ENCODE measurements at places on chromosomes 7 and 10.

- no peak for DNase-seq
Measured at GRCh38 chr7:29281782-29282541, 87.4 kb downstream of the CHN2 start.

DNA sequence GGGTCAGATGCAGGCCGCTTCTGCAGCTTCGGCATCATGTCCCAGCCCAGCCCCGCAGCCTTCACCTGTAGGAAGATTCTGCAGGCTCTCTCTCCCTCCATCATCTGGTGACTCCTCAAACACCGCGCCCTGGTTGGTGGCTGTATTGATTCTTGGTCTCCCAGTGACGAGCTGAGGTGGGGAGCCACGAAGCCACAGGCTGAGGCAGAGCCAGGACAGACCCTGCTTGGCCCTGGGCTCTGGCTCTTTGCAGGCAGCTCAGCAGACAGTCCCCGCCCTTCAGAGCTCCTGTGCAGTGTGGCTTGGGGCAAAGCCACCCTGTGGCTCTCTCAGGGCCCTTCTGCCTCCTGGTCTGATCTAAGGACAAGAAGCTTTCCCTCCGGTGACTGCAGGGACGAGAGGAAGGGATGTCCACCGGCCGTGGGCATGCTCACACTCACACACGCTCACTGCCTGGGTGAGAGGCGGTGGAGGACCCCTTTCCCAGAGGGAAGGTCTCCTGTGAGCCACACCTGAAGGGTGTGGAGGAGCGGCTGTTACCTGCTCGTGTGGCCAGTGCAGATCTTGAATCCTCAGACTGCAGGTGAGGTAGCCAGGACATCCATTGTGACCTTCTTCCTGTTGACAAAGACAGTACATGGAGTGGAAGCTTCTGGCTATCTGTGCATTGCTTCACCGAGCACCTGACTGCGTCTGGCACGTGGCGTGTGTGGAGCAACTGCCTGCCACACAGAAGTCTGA is 79.6 kb downstream of the INPP5A start:
- no peak for DNase-seq

- DNase-seq, result no peak
Measured at GRCh38 chr7:73436031-73436929, 2.7 kb downstream of the FZD9 start.

DNA sequence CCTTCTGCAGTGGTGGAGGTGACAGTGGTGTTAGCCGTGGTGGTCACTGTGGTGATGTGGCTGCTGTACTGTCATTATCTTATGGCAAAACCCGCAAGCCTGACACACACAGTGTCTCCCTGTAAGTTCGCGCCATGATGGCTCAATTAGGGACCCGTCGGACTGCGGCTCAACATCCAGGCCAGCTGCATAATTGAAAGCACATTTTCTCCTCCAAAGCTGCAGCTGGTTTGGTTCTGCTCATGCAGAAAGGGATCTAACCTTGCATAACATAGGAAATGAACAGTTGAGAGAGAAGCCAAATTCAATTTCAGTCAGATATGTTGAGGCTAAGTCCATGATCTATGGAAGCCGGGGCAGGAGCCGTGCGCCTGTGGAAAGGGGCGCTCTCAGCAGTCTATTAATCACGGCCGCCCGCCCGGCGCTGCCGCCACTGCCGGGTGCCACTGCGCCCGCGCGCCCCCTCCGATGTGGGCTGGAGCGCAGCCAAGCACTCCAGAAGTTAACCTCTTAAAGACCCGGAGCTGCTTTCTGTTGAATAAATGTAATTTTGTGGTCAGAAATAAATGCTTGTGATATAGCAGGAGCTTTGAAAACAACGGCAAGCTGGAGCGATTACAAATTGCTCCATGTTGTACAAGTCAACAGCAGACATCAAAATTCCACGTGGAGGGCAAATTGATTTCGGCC is 227.7 kb downstream of the CUX1 start:
- DNase-seq, result no peak

- no peak for DNase-seq
Measured at GRCh38 chr10:127880557-127880956, 12.2 kb downstream of the CLRN3 start.

DNA sequence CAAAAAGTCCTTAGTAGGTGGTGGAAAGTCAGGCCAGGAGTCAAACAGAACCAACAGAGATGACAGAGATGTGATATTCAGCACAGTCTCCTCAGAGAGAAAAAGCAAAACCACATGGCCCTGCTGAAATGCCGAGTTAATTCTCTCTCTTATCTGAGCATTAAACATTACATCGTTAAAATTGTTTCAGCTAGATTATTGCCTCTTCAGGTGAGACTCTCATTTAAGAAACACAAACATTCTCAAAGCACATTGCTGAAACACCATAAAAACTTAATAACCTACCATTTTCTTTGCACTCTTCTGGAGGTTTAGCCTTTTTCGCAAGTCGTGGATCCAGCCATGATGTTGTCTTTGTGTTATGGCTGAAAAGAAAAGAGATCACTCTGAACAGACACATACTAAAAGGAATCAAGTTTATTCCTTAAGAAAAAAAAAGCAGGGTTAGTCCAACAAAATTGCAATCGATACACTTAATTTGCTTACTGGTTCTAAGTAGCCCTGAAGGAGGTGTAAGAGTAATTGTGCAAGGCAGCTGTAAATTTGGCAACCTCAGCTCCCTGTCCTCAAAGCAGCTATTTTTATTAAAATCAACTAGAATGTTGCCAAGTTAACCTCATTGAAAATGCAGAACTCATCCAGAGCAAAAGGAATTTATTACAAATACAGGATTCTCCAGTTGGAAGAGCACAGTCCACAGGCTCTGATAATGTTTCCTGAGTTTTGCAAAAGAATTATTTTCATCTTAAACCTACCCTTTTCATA is 691.1 kb downstream of the PHTF2 start:
- DNase-seq, result no peak

GRCh38 chr7:2478399-2478785 is 2.2 kb upstream of the GRIFIN start:
- DNase-seq, result no peak

GRCh38 chr7:37698782-37699181 is 15.2 kb downstream of the GPR141 start:
- DNase-seq, result no peak

GRCh38 chr7:54663603-54664234 is 95.3 kb downstream of the SEC61G start:
- DNase-seq, result no peak

DNA sequence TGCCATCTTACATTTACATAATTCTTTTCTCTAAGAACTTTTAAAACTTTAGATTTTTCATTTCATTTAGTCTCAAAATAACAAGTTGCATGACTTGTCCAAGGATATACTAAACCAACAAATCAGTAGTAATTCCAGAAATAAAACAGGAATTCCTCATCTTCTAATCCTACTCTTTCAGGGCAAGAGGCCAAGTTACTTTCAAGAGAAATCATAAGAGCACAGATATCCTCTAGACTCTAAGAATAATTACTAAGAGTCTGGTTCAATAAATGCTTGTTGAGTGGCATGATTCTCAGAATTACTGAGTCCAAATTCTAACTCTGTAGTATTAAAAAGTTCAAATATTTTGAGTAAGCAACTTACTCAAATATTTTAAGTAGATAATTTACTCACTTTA is 12.9 kb downstream of the PDZD8 start:
- no peak for DNase-seq

GRCh38 chr10:100896876-100897461 is 15.8 kb upstream of the SLF2 start:
- DNase-seq, result no peak

- DNase-seq, result no peak
Measured at GRCh38 chr10:489330-489729, 200.1 kb downstream of the DIP2C start.

- DNase-seq, result no peak
Measured at GRCh38 chr7:105905910-105906568, 29.6 kb upstream of the ATXN7L1 start.

GRCh38 chr7:106772655-106773108 is 92.4 kb upstream of the PIK3CG start:
- DNase-seq, result no peak

- DNase-seq, result no peak
Measured at GRCh38 chr10:92972886-92973285, 87.7 kb upstream of the CYP26C1 start.

GRCh38 chr7:149196151-149196704 is 882 bp downstream of the ZNF282 start:
- no peak for DNase-seq

DNA sequence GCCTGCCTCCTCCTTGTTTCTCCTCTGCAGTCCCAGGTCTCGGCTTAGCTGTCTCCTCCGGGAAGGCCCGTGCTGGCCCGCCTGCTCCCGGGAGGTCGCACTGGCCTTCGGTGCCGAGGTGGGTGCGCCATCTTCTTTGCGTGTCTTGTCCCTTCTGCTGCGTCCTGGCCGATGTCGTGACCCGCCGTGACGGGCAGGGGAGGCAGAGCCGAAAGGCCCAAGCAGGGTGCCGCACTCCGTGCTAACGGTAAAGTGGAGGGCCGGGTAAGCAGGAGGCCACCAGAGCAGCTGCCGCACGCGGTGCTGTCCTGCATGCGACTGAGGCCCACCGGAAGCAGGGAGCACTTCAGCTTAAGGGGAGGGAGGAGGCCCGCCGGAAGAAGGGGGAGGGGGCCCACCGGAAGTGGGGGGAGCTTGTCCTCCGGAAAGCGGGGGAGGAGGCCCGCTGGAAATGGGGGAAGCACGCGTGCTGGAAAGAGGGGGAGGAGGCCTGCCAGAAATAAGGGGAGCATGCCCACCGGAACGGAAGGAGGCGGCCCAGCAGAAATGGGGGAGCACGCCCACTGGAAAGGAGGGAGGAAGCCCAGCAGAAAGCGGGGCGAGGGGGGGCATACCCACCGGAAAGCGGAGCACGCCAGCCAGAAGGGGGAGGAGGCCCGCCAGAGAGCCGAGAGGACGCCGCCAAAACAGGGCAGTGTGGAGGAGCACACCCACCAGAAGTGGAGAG is 71.4 kb downstream of the PROSER2 start:
- DNase-seq, result no peak

DNA sequence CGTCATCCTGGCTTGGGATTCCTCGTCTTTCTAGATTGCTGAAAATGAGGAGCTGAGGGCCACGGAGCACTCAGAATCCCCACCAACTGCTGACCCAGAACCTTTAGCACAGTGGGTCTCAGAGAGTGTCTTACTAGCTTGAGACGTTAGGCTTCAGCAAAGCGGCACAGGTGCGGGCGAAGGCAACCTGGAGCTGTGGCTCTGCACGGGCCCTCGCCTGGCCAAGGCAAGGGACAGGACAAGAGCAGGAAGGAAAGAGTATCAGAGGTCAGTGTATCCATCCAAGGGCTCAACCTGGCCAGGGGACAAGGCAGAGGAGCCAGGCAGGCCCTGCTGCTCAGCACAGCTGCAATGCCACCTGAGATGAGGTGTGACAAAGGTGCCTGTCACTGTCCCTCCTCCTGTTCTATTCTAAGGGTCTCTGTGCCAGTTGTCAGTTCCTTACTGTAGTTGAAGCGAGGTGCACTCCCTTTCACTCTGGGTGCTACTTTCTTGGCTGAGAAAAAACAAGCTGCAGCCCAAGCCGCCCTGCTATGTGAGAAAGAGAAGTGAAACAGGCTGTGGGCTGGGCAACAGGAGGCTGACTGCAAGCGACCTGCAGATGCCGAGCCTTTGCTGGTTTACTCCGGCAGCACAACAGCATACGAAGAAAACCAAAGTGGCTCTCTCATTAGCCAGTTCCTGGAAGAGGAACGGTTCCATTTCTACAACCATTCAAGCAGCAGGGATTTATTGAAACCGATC is 33.3 kb upstream of the KDM7A start:
- DNase-seq, result peak; percentile 4

DNA sequence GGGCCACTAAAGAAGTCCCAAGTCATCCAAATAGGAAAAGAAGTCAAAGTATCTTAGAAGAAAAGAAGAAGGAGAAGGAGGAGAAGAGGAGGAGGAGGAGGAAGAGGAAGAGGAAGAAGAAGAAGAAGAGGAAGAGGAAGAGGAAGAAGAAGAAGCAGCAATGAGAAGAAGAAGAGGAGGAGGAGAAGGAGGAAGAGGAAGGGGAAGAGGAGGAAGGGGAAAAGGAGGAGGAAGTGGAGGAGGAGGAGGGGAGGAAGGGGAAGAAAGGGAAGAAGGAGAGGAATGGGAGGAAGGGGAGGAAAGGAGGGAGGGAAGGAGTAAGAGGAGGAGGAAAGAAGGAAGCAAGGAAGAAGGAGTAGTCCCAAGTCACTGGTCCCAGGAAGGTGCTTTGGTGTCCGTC is 21.7 kb upstream of the RADIL start:
- no peak for DNase-seq

DNA sequence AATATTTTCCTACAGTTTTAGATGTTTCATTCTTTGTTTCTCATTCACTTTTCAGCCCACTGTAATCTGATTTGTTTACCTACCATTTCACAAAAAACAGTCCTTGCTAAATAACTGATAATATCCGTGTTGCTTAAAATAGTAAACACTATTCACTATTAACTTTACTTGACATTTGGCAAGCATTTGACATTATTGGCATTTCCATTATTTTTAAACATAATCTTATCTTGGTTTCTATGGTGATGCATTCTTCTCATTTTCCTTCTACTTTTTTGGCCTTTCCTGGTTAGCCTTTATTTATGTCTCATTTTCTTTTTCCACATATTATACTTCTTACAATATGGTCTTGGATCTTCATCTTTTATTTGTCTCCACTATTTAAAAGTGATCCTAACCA is 715.3 kb downstream of the DNAJB9 start:
- DNase-seq, result no peak

- DNase-seq, result no peak
Measured at GRCh38 chr10:8296734-8297101, 242.2 kb downstream of the GATA3 start.

- no peak for DNase-seq
Measured at GRCh38 chr10:70779511-70780369, 5.4 kb downstream of the TBATA start.

GRCh38 chr10:72276421-72277339 is 3.0 kb downstream of the DDIT4 start:
- no peak for DNase-seq

- DNase-seq, result no peak
Measured at GRCh38 chr7:79459381-79459780, 5.9 kb upstream of the MAGI2 start.

- DNase-seq, result no peak
Measured at GRCh38 chr10:82801289-82801688, 926.3 kb downstream of the NRG3 start.

All from activated CD4-positive, CD25-positive, alpha-beta regulatory T cell (primary cell).